Spinal cord (tissue), 10 donors: ENCODE measurements at places on chromosomes 7 and 10. TPM values are rescaled to one million over a fixed set of nuclear protein-coding genes. Genes with fewer than 3 reads are reported as not detected.

DNA sequence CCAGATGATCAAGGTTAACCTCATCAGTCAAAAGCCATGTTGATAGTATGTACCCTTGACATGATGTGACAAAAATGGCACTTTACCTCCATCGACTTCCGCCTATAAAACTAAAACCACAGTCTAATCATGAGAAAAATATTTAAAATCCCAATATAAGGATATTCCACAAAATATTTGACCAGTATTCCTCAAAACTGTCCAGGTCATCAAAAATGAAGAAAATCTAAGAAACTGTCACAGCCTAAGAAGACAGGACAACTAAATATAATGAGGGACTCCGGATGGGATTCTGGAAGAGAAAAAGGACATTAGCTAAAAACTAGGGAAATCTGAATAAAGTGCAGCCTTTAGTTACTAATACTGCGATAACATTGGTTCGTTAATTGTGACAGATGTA lies 67.6 kb downstream of the XPNPEP1 start:
- DNase-seq = no peak

Gene CSGALNACT2
- total RNA-seq = 28.8 TPM

Gene VIPR2
- total RNA-seq = 6.0 TPM

Gene GNAT3
- total RNA-seq = not detected

Gene WNT8B
- 0.10 TPM for total RNA-seq
